ENCODE measurements at places on chromosomes 5 and 9.

DNA sequence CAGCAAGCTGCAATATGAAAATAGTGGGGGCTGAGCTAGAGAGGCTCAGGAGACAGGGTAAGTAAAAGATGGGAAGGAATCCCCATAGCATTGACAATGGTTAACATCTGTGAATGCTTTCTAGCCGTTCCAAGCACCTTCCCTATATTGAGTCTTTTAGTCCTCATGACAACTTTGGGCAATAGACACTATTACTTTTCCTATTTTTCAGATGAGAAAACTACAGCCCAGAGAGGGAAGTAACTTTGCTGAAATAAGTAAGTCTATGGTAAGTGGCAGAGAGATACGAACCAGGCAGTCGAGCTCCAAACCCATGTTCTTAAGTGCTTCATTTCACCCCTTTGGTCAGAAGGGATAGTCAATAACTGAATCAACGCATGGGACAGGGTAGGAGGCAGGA, 94.5 kb downstream of the COL23A1 start:
- no peak for DNase-seq

DNA sequence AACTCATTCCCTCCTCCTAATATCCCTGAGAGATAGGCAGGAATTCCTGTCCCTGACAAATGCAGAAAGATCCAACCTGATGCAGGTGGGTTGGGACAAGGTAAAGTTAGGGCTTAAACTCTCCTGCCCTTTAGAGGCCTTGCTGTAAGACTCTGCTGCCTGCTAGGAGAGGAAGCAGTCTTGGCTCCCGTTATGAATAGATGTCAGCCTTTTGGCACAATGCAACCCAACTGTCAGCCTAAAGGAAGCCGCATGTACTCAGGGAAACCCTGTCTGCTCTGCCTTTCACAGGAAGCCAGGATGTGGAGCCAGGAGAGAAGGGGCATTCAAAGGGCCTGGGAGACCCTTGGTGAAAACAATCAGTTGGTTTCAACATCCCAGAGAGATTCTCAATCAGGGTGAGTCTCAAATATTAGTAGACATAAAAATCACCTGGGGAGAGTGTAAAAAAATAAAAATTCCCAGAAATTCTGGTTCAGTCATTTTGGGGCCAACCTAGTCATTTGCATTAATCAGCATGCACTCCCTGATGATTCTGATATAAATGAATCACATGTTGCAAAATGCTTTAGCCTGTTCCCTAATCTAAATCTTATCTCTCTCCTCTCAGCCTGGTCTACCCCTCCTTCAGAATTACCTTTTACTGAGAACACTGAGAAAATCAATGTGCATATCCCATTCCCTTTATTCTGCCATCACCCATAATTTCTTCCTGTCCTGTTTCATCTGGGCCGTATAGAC, 136.2 kb upstream of the TRIM32 start:
- no peak for DNase-seq

DNA sequence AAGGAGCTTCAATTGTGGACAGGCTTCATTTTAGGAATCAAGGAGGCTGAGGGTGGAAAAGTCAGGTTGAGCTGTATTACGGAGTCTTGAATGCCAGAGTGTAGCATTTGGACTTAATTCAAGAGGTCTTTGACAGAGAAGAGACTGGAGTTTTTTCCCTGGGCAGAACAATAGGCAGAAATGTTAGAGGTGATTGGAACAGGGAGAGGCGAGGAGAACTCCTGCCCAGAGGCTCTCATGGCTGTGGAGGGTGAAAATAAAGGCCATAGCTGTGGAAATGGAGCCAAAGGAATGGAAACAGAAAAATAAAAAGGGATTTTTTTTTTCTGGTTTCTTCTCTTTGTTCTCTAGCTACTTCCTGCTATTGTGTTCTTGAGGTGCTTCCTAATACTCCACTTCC, 3.7 kb upstream of the IFNB1 start:
- DNase-seq: no peak

DNA sequence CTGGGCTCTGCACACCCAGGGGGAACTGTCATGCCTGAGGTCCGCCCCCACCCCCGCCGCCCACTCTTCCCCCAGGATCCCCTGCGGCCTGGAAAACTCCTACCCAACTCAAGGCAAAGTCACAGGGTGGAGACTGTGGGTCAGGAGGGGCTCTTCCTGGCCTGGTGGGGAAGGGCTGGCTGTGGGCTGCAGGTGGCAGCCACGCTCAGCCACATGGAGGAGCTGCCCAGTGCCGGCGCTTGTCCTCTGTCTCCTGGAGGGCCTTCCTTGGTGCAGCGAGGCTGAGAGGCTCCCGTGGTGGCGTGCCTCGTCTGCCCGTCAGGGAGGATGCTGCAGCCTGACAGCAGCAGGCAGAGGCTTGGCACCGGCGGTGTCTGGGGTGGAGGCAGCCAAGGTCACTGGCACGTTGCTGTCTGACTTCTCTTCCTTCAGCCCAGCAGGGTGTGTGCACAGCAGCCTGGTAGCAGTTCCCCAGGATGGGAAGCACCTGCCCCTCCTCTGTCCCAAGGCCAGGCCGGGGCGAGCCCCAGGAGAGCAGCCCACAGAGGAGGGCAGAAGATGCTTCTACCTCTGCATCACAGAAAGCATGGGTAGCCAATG, 78.1 kb downstream of the ADAMTS2 start:
- DNase-seq: no peak

- no peak for DNase-seq
These were observed 95.4 kb downstream of the JAKMIP2 start for GRCh38 chr5:147687118-147687517.

Measured in NCI-H1930 (cell line).